Cortex of kidney (tissue), 1 donor: ENCODE measurements at places on chromosomes 4 and X.

- DNase-seq, result no peak
Measured at GRCh38 chr4:186605261-186605865, 50.0 kb upstream of the MTNR1A start.

DNA sequence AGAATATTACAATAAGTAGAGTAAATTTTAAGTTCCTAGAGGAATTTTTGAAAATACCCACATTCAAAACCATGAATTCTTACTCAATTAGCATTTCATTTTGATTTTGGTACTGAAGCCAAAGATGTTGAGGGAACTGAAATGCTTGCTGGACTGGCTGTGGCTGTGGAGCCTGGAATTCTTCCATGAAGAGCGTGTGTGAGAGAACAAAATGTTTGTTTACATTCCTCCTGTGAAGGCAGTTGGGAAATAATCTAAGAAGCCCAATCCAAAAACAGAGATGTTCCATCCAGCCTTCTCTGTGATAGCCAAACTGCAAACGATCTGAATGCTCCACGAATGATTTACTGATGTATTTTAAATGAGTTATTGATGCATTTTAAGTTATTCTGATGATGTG, 3.8 kb upstream of the ADH1B start:
- DNase-seq, result no peak

DNA sequence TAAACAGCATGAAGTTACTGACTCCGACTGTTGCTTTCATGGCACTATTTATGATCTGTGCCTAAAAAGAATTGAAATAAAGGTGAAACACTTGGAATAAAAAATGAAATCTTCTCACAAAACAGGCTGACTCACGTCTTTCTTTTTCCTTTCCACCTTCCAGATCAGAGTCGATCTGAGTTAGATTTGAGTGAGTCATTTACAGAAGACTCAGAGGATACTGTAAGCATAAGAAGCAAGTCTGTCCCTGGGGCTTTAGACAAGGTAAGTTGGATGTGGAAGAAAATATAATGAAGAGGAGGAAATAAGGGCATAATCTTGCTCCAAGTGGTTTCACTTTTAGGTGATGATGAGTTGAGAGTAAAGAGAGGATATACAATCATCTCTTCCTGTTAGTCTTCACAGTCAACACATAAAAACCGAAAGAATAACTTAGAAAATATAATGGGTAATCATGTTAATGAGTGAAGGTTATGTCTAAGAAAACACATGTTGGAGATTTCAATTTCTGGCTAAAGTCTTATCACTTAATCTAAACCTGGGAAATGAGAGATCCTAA, 89.7 kb downstream of the SYTL5 start:
- no peak for DNase-seq

GRCh38 chrX:11269996-11270395, 23.2 kb upstream of the AMELX start:
- DNase-seq, result no peak

GRCh38 chrX:31609130-31609529, 537.3 kb upstream of the FTHL17 start:
- no peak for DNase-seq
